Fibroblast of lung (primary cell): ENCODE measurements at places on chromosomes 2 and 18.
A peak's percentile ranks its signal among the peaks of the same experiment; 100 is the strongest.

DNA sequence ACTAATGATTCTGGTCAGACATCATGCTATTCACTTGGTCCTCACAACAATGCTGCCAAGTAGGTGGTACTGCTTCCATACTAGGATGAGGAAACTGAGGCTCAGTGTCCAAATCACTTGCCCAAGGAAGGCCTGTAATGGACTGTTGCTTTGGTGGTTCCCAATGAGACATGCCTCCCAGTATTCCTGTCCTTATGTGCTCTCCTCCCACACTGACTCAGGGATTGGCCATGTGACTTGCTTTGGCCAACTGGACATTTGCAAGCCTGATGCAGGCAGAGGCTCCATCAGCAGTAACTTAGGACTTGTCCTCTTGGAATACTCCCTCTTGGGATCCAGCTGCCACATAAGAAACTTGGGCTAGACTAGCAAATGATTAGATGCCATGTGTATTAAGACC is 3.0 kb downstream of the FBXO41 start:
- no peak for DNase-seq

- DNase-seq = no peak
These were observed 178.1 kb downstream of the NCKAP5 start for GRCh38 chr2:133390156-133390555.

- DNase-seq = no peak
These were observed 596.4 kb downstream of the FBXO15 start for GRCh38 chr18:73551211-73551610.

GRCh38 chr2:238865015-238865719 is 17.3 kb downstream of the TWIST2 start:
- no peak for DNase-seq

DNA sequence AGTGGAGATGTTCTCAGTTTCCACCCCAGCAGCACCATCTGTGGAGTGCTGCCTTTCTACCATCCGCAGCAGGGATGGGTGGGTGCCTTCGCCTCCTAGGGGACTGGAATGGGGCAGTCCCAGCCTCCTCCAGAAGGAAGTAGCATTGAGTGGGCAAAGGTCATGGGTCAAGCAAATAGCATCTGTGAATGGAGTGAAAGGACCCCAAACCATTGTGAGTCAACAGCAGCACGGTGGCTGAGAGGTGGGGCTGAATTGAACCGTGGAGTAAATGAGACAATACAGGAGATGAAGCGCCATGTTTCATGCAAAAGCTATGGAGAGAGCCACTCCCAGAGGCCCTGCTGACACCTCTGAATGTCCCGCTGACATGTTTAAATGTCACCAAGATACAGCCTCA is 9.7 kb downstream of the GPR55 start:
- DNase-seq = no peak

DNA sequence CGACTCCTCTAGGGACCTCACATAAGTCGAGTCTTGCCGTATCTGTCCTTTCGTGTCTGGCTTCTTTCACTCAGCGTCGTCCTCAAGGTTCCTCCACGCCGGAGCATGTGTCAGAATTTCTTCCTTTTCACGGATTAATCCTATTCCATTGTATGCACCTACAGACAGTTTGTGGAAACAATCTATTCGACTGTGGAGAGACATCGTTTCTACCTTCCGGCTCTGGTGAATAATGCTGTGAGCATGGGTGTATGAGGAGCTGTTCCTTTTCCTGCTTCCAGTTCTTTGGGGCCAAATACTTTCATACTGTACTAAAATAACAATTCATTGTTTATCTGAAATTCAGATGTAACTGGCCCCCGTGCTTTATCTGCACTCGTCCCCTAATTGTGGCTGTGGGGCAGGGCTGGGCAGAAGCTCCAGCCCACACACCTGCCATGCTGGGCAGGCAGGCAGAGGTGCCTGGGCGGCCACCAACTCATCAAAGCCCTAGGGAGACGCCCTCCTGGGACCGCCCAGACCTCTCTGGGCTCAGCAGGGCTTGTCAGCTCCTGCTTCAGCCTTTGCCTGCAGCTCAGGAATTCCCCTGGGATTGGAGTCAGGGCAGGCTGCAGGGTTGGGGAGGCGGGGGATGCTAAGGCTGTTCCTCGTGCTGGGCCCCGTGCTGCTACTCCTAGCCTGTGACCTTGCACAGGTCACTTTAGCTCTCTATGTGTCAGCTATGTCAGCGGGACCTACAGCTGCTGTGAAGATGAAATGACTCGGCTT is 14.5 kb downstream of the GPC1 start:
- DNase-seq = no peak

DNA sequence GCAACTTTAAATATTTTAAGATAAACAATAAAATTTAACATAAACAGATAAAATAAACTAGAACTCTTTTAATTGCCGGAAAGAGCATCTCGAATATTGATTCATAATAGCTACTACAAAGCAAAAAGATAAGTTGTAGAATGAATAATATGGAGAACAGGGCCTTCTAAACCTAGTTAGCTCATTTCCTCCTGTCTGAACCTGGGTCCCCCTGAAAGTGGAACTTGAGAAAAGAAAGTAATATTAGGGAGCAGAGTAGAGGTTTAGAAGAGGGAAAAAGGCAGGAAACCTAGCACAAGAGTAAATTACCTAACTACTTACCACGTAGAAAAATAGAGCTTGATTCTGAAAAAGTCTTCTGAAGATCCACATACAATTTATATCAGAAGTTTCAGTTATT is 80.7 kb upstream of the NETO1 start:
- DNase-seq = no peak

DNA sequence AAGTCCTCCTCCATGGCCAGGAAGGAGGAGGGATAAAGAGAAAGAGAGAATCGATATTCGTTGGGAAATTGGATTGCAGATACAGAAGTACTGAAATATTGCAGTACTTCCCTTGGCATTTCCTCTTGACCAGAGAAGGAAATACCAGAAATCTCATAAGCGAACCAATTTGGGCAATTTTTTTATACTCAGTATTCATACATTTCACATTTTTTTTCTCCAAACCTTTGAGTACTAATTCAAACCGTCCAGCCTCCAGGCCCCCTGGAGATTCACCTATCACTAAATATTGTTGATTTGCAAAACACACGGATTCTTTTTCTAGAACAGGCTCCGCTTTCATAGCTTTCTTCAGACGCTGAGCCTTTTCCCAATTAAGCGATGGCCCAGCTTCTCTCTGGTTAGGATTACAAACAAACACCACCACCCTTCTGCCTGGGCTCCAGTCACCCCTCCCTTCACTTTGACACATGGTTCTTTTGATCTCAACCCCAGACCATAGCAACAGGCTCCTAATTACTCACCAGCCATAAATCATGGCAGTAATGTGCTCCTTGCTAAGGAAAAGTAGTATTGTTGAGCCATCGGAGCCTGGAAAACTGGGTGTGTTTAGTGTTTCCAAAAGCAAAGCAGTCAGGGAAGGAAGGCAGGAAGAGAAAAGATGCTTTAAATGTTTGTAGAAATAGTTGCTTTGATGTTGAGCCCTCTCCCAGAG is 138.4 kb upstream of the CCDC68 start:
- peak; percentile 86 for DNase-seq

DNA sequence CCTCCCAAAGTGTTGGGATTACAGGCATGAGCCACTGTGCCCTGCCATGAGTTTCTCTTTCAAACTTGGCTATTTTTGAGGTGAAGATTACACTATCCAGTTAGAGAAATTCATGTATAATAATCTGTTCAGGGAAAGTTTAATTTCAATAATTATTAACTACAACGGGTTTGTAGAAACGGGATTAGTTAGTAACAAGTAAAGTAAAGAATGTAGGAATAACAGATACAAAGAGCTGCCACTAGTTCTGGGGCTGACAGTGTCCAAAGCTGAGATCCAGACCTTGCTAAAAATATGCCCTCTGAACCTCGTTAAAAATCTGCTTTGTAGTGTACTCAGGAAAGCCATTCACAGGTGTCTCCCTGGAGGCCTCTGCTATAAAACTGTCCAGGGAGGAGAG is 16.9 kb downstream of the SFTPB start:
- DNase-seq = no peak

GRCh38 chr2:8650256-8650655 is 31.6 kb upstream of the ID2 start:
- no peak for DNase-seq

DNA sequence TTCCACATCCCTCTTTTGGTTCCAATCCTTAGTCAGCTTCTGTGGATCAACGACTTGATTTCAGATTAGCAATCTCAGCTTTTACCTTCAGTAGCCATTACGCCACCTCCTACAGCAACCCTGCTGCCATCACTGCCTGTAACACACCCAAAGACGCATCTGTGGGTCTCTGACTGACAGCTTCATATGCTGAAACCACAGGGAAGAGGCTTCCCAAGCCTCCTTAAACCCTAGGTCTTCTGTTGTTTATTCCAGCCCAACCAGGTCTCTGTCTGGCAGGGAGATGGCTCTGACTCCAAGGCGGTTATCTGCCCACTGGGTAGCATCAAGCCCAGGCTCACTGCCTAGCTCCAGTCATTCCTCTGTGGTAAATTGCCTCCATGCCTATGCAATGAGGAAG is 28.6 kb upstream of the TRIB2 start:
- no peak for DNase-seq

- DNase-seq = peak; percentile 17
These were observed 55.3 kb upstream of the LAPTM4A start for GRCh38 chr2:20106746-20107145.

DNA sequence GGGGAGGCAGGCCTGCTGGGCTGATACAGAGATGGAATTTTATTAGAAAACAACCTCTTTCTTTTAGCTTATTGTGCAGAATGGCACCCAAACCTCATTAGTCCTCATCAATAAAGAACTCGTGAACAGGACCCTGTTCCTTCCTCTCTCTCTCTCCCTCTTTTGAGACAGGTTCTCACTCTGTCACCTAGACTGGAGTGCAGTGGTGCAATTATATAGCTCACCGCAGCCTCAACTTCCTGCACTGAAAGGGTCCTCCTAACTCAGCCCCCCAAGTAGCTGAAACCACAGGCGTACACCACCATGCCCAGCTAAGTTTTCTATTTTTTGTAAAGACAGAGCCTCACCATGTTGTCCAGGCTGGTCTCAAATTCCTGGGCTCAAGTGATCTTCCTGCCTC is 21.7 kb upstream of the AP1S3 start:
- no peak for DNase-seq

DNA sequence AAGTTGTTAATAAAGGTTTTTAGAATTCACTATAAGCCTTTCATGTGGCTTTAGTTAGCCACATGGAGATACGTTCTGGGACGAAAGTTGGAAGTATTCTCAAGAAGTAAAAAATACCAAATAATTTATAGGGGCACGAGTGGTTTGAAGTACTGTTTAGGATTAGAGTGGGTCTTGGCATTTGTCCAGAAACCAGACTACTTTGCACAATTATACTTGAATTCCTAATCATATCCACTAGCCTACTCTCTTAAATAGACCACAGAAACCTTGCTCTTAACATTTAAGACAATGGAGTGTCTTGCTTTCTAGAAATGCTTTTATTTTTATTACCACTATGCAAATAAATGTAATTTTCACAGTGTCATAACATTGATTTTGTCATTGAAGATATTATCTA is 44.6 kb downstream of the UBE2E3 start:
- DNase-seq = no peak

DNA sequence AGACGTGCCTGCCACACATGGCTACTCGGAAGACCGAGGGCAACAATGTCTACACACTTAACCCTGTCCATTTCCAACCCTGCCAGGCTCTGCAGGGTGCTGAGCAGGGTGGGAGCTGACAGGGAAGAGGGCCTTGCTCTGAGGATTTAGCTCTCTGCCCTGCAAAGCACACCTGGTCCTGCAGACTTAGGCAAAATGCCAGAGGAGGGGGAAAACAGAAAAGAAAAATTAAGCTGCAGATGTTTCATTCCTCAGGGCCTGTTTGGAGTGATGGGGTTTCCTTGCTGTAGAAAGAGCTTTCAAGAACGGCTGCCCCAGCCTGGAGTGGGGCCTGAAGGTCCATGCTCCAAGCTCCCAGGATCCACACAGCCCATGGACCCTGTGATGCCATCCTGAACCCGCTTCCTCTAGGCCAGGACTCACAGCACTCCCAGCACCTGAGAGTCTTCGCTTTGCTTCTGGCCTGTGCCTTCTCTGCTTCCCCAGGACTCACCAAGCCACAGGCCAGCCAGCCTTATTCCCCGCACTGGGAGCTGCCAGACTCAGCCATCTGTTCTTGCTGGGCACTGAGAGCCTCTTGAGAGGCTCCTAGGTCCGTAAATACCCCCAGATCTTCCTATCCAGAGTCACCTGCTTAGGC is 9.1 kb upstream of the TEX51 start:
- DNase-seq = no peak

DNA sequence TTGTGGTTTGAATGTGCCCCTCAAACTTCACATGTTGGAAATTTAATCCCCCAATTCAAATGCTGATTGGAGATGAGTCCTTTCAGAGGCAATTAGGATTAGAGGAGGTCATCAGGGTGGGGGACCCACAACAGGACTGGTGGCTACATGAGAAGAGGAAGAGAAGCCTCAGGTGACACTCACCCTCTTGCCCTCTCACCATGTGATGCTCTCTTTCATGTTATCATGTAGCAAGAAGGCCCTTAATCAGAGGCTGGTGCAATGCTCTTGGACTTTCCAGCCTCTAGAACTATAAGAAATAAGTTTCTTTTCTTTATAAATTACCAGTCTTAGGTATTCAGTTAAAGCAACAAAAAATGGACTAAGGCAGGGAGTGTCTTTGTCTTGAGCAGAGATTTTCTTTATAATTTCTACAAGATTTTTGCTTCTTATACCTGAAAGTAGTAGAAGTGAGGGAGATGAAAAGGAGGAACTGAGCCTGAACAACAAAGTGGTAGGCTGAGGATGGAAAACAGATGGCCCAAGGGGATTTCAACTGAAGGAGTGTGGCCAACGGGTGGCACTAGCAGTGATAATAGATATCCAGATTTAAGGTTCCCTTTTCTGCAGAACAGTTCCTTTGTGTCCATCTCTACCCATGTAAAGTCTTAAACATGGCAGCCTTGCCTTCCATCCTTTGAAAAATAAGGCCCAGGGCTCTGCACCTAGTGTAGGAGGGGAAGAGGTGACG is 49.2 kb upstream of the TGIF1 start:
- no peak for DNase-seq

- DNase-seq = no peak
These were observed 11.7 kb upstream of the TMEFF2 start for GRCh38 chr2:192206399-192206798.

DNA sequence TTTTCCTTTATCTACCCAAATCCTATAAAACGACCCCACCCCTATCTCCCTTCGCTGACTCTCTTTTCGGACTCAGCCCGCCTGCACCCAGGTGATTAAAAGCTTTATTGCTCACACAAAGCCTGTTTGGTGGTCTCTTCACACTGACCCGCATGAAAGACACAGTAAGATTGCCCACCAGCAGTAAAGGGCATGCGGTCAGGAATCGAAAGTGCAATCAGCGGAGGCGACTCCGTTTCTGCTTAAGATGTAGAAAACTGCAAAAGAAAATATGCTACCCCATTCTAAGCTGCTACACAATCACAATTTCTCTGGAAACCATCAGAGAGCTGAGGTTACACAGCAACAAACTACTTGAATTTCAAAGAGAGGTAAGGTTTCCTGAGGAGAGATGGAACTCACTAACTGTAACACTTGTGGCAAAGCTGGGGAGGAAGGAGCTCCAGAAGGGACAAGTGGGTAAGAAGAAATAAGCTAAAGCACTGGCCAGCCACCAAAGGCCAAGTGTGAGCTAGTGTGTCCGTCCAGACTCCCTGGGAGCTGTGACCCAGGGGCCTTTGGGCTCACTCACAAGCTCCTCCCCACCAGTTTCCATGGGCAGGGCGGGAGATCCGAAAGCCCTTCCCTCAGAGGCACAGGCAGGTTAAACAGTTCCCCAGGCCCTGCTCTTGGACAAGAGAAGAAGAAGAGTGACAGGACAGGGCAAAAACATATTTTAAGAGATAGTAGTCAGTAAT is 72.8 kb upstream of the TGFA start:
- DNase-seq = no peak
